ENCODE measurements at places on chromosomes 12 and 14. TPM values are rescaled to one million over a fixed set of nuclear protein-coding genes. Genes with fewer than 3 reads are reported as not detected.

GRCh38 chr14:53168786-53169185 is 15.7 kb upstream of the DDHD1 start:
- no peak for DNase-seq

- no peak for DNase-seq
Observed at GRCh38 chr14:30162066-30162465, 234.4 kb upstream of the PRKD1 start.

GRCh38 chr14:21019366-21019765 is 5.5 kb downstream of the NDRG2 start:
- DNase-seq: no peak

DNA sequence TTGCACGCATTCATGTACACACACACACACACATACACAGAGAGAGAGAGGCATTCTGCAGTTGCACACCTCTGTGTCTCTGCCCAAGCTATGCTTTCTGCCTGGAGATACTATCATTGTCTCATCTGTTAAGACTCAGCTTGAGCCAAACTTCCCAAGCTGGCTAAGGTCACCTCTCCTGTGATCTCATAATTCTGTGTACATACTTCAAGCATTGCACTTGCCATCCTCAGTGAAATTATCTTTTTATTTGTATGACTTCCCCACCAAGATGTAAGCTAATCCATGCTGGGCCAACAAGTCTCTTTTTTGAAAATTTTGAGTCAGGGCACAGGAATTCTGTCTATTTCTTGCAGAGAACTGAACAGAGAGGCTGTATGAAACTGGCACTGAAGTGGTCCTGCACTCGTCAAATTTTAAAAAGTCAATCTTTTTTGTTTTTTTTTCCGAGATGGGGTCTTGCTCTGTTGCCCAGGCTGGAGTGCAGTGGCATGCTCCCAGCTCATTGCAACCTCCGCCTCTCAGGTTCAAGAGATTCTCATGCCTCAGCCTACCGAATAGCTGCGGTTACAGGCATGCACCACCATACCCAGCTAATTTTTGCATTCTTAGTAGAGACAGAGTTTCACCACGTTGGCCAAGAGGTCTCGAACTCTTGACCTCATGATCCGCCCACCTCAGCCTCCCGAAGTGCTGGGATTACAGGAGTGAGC is 44.3 kb downstream of the TMTC1 start:
- no peak for DNase-seq

GRCh38 chr14:77910506-77910905 is 110.6 kb downstream of the ADCK1 start:
- no peak for DNase-seq

- DNase-seq: no peak
Observed at GRCh38 chr12:123532019-123532418, 1.5 kb downstream of the RILPL1 start.

DNA sequence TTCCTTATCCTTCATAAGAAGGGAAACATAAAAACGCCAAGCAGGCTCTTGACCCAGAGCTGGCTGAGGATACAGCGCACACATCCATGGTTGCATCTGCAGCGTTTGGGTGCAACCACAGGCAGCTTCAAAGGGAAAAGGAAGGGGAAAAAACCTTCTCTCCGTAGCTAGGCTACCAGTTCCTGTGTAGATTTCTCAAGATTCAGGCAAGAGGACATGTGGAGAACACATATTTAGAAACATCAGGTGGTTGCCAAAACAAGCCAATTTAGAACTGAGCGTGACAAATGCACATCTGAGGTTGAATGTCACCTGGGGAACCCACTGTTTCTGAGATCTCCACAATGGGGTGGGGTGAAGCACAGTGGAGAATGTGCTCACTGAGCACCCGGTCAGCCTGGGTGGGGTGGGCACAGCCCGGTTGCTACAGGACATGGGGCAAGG is 78.3 kb upstream of the BDKRB2 start:
- DNase-seq: no peak

DNA sequence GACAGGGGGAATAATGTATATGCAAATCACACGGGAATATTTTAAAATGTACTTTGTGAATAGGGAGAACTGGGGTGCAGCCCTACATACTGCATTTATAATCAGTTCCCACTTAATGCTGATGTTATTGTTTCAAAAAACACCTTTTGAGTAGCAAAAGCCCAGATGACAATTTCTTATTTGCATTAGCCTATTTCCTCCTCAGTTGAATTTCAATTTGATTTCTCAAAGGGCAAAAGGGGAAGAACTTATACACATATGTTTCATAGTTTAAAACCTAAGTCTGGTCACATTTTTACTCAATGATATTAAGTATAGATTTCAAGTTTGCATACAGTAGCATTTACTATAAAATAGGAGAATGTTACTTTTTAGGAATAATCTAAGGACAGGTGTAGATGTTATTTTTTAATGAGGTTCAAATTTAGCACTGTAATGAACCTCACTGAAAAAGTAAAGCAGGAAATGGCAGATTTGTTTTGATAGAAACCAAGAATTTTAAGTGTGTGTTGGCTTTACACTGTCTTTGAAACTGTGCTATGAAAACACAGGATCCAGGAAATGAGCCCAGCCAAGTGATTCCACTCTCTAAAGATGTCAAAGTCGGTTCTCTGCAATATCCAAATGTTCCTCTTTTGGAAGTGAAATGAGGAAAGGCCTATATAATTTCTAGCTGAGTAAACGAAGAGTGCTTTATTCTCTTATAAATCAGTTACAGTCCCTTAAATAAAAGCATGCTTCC is 367.4 kb downstream of the BTG1 start:
- peak; percentile 37 for DNase-seq

MLH3 gene
- 11.1 TPM for total RNA-seq

ACOT4 gene
- total RNA-seq: not detected

TULP3 gene
- total RNA-seq: 35.6 TPM

RPGRIP1 gene
- not detected for total RNA-seq

TMEM30B gene
- total RNA-seq: not detected
